Kidney epithelial cell (primary cell): ENCODE measurements at places on chromosomes 6 and 20. TPM values are rescaled to one million over a fixed set of nuclear protein-coding genes. Genes with fewer than 3 reads are reported as not detected.
A peak's percentile ranks its signal among the peaks of the same experiment; 100 is the strongest.

- DNase-seq, result no peak
Measured at GRCh38 chr6:157520596-157521361, 139.8 kb downstream of the ZDHHC14 start.

DNA sequence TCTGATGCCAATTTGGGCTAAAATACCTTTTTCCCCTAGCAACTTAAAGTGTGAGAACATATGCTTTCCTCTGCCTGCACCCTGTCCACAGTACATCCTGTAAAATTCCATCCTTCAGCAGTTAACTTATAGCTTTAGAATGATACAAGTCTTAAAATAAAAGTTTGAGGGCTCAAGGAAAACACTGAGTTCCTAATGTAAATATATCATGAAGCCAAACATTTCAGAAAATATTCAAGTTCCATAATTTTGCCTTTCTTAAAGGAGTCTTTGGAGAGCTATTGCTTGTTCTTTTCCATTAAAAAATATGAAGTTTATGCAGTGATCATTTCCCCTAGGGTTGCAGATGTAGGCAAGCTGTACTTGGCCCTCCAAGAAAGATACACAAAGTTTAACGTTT, 303.8 kb downstream of the COL12A1 start:
- DNase-seq, result no peak

DNA sequence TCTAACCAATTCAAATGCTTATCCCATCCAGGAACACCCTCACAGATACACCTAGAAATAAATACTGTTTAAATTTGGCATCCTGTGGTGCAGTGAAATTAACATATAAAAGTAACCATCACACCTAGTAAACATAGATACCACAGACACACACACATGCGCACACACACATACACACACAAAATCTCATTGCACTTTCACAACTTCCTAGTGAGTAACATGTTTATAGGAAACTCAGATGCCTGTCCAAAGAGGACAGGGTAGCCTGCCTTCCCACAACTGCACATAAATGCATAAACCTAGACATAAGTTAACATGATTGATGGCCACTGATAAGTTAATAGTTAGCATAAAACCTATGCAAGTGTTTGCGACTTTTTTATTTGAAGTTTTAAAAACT, 56.8 kb downstream of the LRRC1 start:
- DNase-seq, result no peak

- no peak for DNase-seq
Measured at GRCh38 chr6:18457065-18457737, 70.1 kb downstream of the RNF144B start.

GRCh38 chr6:70823651-70824050, 133.2 kb downstream of the B3GAT2 start:
- DNase-seq, result no peak

- DNase-seq, result no peak
Measured at GRCh38 chr20:49288784-49289696, 11.2 kb upstream of the ZNFX1 start.

GRCh38 chr6:43378631-43379030, 9.2 kb upstream of the ZNF318 start:
- peak; percentile 50 for DNase-seq

DNA sequence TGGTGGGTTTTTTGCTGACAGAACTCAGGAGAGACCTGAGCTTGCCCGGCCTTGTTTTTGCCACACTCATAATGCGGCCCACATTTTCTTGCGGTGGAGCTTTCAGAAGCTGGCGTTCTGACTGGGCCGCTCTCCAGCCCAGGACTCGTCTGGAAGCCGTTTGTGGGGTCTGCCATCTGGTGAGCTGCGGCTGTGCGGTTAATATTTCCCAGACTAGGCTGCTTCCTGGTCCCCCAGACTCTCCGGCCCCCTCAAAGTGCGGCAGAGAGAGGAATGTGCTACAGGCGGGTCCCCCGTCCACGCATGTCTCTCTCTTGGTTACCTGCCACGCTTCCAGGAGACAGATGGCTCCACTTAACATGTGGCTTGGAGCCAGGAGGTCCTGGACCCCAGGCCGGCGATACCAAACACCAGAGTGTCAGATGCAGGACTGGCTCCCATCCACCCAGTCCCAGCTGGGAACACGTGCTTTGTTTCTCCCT, 128.9 kb upstream of the PMEPA1 start:
- no peak for DNase-seq

DNA sequence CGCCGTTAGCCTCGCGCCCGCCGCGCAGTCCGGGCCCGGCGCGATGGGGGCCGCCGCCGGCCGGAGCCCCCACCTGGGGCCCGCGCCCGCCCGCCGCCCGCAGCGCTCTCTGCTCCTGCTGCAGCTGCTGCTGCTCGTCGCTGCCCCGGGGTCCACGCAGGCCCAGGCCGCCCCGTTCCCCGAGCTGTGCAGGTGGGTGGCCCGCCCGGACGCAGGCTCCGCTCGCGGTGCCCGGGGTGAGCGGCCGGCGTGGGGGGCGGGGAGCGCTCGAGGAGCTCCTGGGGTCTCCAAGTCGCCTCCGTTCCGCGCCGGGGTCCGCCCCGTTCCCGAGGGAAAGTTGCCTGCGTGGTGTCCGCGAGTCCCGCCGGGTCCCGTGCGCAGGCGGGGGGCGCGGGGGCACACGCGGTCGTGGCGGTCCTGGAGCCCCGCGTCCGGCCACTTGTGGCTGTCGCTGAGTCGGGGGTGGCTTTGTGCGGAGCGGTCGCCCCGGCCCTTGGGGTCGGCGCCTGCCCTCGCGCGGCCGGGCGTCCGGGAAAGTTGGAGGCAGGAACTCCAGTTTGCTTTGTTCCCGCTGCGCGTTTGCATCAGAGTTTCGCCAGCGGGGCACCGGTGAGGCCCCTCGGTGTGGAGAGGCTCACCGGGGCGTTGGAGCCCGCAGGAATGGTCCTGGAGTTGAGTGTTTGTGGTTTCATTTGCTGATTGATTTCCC, 476 bp downstream of the IGF2R start:
- no peak for DNase-seq

- peak; percentile 63 for DNase-seq
Measured at GRCh38 chr6:53042112-53042511, 23.1 kb upstream of the FBXO9 start.

- DNase-seq, result no peak
Measured at GRCh38 chr6:47009583-47009982, 32.5 kb downstream of the ADGRF1 start.

DNA sequence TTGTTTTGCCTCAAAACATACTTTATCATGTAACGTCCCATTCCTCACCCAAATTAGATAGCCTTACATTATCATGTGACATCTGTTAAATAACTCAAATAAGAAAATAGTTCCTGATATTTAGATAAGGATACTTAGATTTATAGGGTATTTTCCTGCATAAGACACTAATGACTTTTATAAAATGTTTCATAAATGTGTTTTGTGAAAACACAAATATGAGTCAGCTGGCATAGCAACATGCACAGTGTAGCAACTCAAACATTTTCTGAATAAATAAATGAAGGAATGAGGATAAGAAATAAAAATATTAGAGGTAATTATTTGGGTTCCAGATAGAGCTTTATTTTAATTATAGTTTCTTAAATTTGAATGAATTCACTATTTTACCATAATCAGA, 460.4 kb upstream of the PLCB4 start:
- DNase-seq, result no peak

- DNase-seq, result no peak
Measured at GRCh38 chr6:77040568-77041195, 422.6 kb downstream of the HTR1B start.

- DNase-seq, result no peak
Measured at GRCh38 chr6:42727627-42728026, 5.2 kb upstream of the PRPH2 start.

- no peak for DNase-seq
Measured at GRCh38 chr6:57182017-57182432, 9.9 kb downstream of the BAG2 start.

DNA sequence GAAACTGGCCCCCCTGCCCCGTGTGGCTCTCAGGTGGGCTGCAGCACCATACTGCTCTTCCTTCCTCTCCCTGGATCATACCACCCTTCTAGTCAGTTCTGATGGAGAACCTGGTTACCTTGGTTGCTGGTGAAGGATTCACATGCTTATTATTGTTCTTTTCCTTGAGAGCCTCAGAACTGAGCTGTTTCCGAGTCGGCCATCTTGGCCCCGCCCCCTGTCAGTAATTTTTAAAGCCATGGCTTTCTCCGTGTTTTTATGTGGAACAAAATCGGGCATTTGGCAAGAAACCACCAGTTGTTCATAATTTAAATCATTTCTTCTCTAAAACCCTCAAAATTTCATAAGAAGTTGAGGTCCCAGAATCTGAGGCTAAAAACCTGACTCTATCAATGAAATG, 493.8 kb downstream of the NKAIN2 start:
- DNase-seq, result no peak

DNA sequence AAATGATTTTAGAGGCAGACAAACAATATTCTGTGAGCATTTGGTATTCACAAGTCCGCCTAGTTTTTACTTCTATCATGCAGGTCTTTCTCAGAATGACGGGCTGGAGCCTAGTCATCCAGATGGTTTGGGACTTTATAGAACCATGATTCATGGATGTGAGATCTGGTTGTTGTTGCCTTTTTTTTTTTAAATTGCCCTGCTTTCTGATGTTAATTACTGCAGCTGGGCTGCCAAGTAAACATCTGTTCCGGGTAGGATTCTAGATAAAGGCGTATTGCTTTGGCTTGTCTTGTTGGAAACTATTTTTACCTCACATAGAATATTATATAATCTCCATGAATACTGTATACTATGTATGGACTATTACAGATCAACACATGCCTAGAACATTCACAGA, 58.1 kb downstream of the RNF217 start:
- DNase-seq, result no peak

DNA sequence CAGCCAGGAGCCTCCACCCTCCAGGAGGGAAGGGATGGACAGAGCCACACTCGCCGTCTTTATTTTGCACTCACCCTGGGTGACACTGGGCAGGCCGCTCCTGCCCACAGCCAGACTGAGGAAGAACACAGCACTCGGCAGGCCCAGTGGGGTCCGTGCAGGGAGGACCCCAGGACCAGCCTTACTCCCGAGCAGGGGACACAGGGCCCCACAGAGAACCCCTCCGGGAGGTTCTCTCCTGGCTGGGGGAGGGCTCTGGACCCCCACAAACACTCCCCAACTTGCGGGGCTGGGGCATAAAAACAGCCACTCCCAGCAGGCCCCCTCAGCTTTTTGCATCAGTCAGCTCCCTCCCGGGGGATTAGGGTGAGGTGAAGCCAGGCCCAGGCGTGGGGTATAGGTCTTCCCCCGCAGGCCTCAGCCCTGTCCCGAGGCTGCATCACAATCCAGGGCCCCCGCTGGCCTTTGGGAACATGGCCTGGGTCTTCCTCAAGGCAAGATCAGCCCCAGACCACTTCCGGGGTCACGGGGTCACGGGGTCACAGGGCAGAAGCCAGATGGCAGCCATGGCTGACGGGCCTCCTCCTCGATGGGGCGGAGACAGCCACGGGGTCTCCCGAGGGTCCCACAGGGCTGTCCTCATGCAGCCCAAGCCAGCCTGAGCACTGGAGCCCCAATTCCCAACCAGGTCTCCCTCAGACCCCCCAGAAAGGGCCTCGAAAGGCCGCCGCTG, 3.2 kb downstream of the TNFRSF6B start:
- DNase-seq, result no peak

- no peak for DNase-seq
Measured at GRCh38 chr6:110683241-110683640, 132.0 kb downstream of the CDK19 start.

GRCh38 chr6:143136647-143137046, 76.0 kb downstream of the AIG1 start:
- DNase-seq, result no peak

DNA sequence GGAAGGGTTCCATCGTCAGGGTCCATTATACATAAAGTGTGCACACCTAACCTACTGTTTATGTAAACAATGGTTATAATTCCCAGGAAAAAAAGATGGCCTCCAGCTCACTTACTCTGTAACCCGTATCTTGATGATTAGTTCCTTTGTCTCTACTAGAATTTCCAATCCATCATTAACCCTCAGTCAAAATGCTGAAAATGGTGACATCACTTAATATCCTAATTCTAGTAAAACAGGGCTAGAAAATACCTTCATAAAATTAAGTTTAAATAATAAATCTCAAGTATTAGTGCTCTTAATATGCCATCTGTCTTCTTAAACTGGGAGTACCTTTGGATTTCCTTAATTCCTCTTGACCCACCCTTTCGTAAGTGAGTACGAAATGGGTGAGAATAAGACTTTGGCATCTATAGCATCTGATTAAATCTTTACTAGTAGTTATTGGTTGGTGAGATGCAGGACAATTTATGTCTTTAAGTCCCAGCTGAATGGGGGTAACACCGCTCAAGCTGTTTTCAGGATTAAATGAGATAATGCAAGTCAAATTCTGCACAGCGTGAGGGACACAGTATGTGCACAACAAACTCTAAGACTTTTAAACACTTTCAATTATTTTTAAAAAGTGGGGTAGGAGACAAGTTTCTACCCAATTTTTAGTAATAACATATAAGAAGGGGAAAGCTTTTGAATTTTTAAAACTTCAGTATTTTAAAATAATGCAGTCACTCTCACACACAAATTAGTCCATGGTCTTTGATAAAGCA, 1.6 kb downstream of the HMGN3 start:
- DNase-seq, result no peak

- DNase-seq, result no peak
Measured at GRCh38 chr20:57330998-57331397, 1.4 kb downstream of the SPO11 start.

LAMA2 gene
- 1.1 and 1.4 TPM in 2 replicates for total RNA-seq

FAM184A gene
- total RNA-seq, result 2.0 and 4.0 TPM in 2 replicates

SLC4A11 gene
- 4.9 and 8.5 TPM in 2 replicates for total RNA-seq

GSTA3 gene
- total RNA-seq, result not detected in 2 replicates

MRPL14 gene
- 85.9 and 98.5 TPM in 2 replicates for total RNA-seq

CYP21A2 gene
- total RNA-seq, result 1.1 TPM in 1 of 2 replicates, not detected in the other

PROCR gene
- total RNA-seq, result 15.6 and 25.6 TPM in 2 replicates

PRDM13 gene
- total RNA-seq, result 0.04 TPM in 1 of 2 replicates, not detected in the other

ECT2L gene
- not detected in 2 replicates for total RNA-seq

NRN1 gene
- 0.34 and 3.1 TPM in 2 replicates for total RNA-seq

VGLL2 gene
- total RNA-seq, result not detected in 2 replicates

SLC22A3 gene
- total RNA-seq, result 5.8 and 6.4 TPM in 2 replicates

GRIK2 gene
- 0.13 and 5.5 TPM in 2 replicates for total RNA-seq
